ENCODE measurements at places on chromosomes 13 and 19.

- no peak for DNase-seq
These were observed 55.1 kb upstream of the NBEA start for GRCh38 chr13:34886987-34887386.

GRCh38 chr19:51743405-51743804 is 8.3 kb downstream of the FPR1 start:
- no peak for DNase-seq

DNA sequence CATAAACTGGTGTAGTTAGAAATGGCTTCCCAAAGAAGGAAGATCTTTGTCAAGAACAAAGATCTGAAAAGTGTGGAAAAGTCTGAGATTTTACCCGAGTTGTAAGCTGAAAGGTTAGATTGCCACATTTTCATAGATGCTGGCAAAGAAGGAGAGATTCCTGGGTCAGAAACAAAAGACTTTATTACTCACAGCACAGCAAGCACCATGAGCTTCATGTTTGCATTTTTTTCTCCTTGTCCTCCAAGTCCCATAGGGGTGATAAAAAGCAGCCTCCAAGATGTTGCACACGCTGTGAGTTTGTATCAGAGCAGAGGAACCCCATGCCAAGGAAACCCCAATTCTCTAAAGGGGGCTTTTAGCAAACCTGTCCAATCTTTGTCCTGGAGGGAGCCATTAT is 29.3 kb downstream of the MZT1 start:
- no peak for DNase-seq

DNA sequence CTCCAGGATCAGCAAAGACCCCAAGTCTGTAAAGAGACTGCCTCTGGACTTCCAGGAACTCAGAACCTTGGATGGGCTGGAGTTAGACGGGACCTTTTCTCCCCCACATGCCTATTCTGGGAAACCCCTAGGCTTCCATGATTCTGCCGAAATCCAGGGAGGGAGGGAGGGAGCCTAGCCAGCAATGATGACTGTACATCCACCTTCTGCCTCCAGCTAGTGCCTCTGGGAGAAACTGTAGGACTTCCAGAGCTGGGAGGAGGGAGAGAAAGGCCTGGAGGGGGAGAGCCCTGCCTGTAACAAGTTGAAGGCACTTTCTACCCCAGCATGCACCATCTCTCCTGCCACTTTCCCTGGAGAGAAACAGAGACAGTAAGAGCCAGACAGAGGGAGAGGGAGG is 6.0 kb upstream of the HAS1 start:
- no peak for DNase-seq

DNA sequence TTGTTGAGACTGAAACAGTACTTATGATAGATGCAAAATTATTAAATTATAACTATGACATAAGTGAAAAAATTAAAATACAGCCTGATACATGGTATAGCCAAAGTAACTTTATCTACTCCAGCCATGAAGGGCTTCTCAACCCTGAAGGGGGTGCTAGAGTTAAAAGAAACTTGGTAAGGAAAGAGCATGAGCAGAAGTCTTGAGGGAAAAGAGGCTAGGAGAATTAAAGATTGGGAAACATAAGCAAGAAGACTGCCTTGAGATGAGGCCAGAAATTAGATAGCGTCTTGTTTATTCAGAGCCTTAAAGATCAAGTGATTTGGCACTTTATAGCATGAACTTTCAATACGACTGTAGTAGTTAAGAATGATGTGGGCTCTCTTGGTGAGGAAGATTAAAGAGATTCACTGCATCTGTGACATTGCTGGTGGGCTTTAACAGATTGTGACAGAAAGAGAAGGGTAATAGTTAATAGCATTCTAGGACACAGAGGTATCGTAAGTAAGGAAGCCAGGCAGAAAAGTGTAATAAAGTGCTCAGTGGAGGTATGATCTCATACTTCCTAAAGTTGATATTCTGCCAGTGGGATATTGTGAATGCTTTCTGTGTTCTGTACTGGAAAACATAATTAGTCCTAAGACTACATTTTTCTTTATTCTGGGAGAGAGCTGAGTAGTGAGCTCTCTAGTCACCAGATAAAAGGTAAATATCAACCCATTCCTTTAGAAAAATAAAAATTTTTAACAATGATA is 385.4 kb upstream of the PRR20A start:
- DNase-seq: no peak

DNA sequence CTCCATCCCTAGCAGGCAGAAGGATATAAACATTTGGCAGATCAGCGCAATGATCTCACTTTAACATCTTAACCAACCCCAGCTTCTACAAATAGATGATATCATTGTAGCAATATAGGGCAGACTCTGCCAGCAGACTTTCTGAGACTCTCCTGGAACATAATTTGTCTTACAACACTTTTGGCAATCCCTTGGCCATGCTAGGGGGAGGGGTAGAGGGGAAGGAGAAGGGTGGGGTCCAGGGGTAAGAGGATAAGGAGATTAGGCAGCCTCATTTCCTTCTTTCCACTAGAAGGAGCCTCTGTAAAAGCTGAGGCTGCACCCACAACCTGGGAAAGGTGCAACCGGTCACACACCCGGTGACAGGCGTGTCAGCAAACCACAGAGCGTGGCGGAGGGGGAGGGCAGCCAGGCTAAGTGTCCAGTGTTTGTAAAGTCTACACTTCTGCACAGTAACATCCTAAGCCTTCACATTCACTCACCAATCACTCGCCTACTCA is 8.7 kb upstream of the UBAC2 start:
- DNase-seq: no peak

DNA sequence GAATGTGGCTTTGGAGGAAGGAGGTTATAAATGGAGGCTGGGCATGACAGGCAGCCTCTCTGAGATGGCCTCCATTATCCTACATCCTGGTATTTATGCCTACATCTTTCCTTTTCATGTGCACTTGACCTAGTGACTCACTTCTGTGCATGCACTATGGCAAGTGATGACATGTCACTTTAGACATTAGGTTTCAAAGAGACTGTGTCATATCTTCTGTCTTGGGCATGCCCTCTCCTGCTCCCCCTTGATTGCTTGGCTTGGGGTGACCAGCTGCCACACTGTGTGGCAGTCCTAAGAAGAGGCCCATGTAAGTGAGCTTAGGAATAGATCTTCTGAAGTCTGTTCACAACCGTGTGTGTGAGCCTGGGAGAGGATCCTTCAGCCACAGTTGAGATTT is 472.8 kb downstream of the FGF9 start:
- DNase-seq: no peak

GRCh38 chr13:27524981-27525975 is 74.9 kb upstream of the MTIF3 start:
- DNase-seq: no peak

- DNase-seq: no peak
These were observed 525 bp upstream of the COG3 start for GRCh38 chr13:45464141-45464686.

GRCh38 chr19:33795370-33796163 is 1.1 kb upstream of the KCTD15 start:
- peak; percentile 52 for DNase-seq

DNA sequence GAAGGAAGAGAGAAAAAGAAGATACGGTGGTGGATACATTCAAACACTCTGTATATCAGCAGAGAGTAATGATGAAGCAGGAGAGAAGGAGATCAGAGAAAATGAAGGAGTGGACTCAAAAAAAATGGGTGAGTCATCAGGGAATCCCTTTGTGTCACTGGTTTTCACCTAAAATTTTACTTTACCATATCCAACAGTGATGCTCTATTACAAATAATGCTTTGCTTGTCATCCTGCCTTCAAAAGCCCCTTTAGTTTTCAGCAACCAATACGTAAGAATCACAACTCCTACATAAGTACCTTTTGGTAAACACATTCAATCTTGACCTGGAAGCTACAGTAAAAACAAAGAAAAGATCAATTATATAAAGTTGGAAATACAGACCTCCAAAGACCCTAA is 88.8 kb downstream of the ENOX1 start:
- DNase-seq: no peak

DNA sequence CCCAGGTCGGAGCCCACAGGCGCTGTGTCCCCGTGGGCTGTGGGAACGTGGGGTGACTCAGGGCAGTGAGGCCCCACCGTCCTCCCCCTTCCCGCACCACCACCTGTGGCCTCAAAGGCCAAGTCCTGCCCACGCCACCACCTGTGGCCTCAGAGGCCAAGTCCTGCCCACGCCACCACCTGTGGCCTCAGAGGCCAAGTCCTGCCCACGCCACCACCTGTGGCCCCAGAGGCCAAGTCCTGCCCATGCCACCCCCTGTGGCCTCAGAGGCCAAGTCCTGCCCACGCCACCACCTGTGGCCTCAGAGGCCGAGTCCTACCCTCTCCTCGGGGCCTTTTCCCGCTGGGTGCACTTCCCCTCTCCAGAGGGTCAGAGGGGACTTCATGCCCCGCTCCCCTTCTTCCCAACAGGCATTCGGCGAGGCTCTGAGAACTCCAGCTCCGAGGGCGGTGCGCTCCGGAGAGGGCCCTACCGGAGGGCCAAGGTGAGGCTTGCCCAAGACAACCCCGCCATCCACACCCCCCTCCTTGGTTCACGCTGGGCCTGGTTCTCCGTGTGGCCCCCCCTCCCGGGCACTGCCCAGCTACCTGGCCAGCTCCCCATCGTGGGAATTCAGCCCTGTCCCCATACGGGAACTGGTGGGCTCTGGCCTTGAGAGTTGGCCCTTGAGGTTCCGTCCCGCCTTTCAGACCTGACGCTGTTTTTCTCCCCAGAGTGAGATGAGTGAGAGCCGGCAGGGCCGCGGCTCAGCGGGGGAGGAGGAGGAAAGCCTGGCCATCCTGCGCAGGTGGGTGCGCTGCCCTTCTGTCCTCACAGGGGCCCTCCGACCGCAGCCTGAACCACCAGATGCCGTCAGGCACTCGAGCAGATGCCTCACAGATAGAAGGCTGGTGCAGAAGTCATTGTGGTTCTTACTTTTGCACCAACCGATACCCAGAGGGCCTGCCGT is 27.4 kb upstream of the F7 start:
- DNase-seq: no peak

- DNase-seq: no peak
These were observed 247.0 kb downstream of the GPC6 start for GRCh38 chr13:93473441-93474270.

DNA sequence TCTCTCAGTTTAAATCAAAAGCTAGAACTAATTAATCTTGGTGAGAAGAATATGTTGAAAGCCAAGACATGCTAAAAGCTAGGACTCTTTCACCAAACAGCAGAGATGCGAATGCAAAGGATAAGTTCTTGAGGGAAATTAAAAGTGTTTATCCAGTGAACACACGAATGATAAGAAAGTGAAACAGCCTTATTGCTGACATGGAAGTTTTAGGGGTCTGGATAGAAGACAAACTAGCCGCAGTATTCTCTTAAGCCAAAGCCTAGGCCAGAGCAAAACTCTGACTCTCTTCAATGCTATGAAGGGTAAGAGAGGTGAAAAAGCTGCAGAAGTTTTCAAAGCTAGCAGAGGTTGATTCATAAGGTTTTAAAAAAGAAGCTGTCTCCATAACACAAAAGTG is 103.0 kb downstream of the UFM1 start:
- no peak for DNase-seq

GRCh38 chr19:5006201-5006600 is 37.3 kb downstream of the KDM4B start:
- DNase-seq: no peak

- DNase-seq: no peak
These were observed 72.3 kb downstream of the GPR12 start for GRCh38 chr13:26688286-26688685.

DNA sequence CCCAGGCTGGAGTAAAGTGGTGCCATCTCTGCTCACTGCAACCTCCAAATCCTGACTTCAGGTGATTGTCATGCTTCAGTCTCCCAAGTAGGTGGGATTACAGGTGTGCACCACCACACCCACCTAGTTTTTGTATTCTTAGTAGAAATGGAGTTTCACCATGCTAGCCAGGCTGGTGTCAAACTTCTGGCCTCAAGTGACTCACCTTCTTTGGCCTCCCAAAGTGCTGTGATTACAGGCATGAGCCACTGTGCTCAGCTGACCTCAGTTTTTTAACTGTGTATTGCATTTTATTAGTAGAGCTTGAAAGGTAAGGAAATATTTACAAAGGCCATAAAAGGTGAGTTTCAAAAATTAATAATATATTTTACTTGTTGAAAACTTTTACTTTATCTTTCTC is 2.3 kb downstream of the ZNF726 start:
- DNase-seq: no peak

DNA sequence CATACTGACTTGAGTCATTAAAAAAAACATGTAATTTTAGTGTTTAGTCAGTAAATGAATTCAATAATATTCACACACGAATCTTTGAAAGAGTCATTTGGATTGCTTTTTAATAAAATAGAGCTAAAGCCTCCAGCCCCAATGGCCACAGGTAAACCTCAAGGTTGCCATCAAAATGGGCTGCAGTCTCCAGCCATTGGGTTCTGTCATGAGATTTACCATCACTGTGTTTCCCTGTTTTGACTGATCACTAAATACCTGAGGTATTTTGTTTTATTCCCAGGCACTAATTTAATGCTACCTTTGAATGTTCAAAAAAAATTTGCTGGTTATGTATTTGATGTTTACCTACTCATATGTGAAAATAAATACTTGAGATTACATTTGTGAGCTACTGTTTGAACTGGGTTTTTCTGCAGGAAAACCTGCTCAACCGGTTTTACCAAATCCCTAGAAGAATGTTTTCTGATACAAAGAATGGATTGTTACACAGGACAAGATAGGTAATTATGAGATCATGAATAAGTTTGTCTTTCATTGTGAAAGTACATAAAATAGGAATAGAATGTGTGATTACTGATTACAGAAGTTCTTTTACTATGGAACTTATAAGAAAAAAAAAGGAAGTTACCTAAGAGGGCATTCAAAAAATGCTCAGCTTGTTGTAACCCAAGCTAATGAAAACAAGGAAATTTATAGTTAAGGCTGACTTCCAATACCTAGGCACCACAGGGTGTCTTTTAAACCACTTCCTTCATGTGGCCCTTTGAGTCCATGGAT is 391.3 kb downstream of the EFNB2 start:
- DNase-seq: no peak

- no peak for DNase-seq
These were observed 108.8 kb downstream of the KCTD15 start for GRCh38 chr19:33905473-33905936.

GRCh38 chr13:114200399-114200911 is 21.4 kb downstream of the CFAP97D2 start:
- DNase-seq: no peak

- DNase-seq: no peak
These were observed 446.7 kb downstream of the KCTD12 start for GRCh38 chr13:76439546-76439945.

DNA sequence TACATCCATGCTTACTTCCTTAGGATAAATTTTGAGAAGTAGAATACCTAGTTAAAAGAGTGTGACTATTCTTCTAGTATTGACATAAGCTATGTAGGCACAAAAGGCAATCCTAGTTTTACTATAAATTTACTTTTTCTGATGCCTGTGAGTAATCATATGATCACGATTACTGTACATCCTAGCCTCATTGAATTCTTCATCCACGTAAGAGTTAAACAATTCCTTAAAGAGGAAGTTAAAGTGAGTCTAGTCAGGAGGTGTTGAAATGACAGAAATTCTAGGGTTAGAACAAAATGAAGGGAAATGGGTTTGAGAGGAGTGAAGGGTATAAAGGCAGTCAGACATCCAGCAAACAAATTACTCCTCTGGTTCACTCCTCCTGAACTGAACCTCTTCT is at the start of gene ACOD1:
TSS of gene ACOD1 (plus strand) at position 363 of the 400 bp plus-strand sequence. CDS start 48 bp downstream, outside the sequence.
- no peak for DNase-seq

- no peak for DNase-seq
These were observed 35.8 kb downstream of the TSHZ3 start for GRCh38 chr19:31313291-31314030.
